ENCODE measurements at places on chromosomes 5 and 9.

GRCh38 chr5:51881901-51882300 is 498.7 kb downstream of the ISL1 start:
- no peaks in the 10 kb centered on the region for H3K4me1 ChIP-seq
- H3K27ac ChIP-seq: no peak overlapping the region
- H3K36me3 ChIP-seq: no peaks in the 10 kb centered on the region
- no peak for DNase-seq

GRCh38 chr9:81613002-81613812 is 76.1 kb downstream of the TLE1 start:
- H3K27me3 ChIP-seq: no peaks in the 10 kb centered on the region
- H3K4me3 ChIP-seq: no peak overlapping the region
- H3K4me1 ChIP-seq: no peaks in the 10 kb centered on the region
- DNase-seq: no peak

DNA sequence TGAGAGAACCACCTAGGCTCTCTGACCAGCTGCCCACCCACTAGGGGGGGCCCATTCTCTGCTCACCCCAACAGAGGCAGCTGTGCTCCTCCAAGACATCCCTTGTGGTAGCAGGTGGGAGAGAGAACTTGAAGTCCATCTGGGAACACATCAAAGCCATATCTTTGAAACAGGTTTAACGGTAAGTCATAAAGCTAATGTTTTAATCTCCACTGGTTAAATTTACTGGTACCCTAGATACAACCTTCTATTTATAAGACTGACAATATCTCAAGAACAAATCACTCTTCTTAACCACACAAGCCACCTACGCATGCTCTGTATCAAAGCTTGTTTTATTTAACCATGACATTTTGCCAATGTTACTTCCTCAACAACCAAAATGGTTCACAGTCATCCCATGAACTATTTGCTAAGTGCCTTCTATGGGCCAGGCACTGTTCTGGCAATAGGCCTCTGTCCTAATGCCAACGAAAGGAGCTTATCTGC is 20.4 kb downstream of the AUH start:
- no peak overlapping the region for H3K4me3 ChIP-seq
- no peaks in the 10 kb centered on the region for H3K27me3 ChIP-seq
- H3K4me1 ChIP-seq: peaks cover 37% of the 10 kb centered on the region
- peaks cover 63% of the 10 kb centered on the region for H3K36me3 ChIP-seq

- no peak overlapping the region for H3K4me3 ChIP-seq
- H3K36me3 ChIP-seq: no peaks in the 10 kb centered on the region
- peaks cover 2% of the 10 kb centered on the region for H3K27me3 ChIP-seq
- H3K27ac ChIP-seq: no peak overlapping the region
- DNase-seq: no peak
Observed at GRCh38 chr5:54956922-54957321, 28.5 kb downstream of the ESM1 start.

All from activated CD4-positive, alpha-beta memory T cell treated with anti-CD3 and anti-CD28 coated beads for 36 hours (primary cell).